ENCODE measurements at places on chromosomes 5 and 9.

- DNase-seq: no peak
Measured at GRCh38 chr5:84506625-84507024, 121.9 kb upstream of the EDIL3 start.

GRCh38 chr9:84667571-84668195 lies 1.8 kb upstream of the NTRK2 start:
- DNase-seq: peak; percentile 34

DNA sequence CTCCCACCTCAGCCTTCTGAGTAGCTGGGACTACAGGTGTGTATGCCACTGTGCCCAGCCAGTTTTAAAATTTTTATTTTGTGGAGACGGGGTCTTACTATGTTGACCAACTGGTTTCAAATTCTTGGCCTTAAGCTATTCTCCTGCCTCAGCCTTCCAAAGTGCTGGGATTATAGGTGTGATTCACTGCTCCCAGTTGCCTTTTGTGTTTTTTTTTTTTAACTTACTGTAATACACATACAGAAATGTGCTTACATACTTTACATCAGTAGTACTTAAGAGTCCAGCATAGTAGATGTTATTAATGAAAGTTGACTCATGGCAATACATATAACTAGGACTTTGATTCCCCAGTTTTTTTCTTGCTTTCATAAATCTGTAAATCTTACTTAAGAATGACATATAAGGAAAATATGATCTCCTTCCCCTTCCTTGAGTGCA lies 4.7 kb downstream of the MAN2A1 start:
- peak; percentile 59 for DNase-seq

DNA sequence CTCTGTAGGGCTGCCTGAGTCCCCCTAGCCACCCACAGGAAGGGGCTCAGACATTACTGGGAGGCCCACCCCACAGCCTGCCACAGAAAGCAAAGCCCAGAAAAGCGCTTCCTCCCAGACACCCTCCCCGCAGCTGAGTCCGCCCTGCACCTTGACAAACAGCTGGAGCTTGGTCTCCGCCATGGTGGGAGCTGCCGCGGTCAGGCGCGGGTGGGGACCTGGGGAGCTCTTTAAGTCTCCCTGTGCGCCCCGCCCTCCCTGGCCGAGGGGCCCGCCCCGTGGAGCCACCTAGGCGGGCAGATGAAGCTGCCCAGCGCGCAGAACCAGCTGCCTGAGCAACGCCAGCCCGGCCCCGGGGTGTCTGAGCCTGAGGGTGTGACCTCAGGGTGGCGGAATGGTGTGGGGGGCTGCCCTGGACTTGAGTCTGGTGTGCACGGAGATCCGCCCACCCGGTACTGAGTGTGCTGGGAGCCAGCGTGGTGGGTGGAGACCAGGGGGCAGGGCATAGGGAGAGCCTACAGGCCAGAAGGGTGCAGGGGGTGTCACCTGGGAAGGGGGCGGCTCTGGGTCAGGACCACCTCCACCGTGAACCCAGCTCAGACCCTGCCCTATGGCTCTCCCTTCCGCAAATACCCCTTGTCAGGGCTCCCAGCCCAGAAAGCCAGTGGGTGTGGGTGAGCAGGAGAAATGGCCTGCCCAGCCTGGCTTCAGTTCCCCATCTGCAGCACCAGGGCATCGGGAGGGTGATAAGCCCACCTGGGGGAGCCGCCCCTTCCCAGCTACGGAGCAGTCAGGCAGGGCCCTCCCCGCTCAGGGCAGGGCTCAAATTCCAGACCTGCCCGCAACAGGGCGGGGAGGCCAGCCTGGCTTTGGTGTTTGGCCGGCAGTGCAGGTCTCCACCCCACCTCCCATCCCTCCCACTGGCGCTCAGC lies at the start of gene CLIC3:
Gene CLIC3, minus strand, starts transcription at position 208 of the 932 bp plus-strand sequence. Its CDS starts 25 bp downstream, at position 183.
- peak; percentile 80 for DNase-seq

- DNase-seq: no peak
Measured at GRCh38 chr5:25387953-25388352, 743.2 kb upstream of the CDH10 start.

- no peak for DNase-seq
Measured at GRCh38 chr5:174744896-174745295, 20.5 kb downstream of the MSX2 start.

DNA sequence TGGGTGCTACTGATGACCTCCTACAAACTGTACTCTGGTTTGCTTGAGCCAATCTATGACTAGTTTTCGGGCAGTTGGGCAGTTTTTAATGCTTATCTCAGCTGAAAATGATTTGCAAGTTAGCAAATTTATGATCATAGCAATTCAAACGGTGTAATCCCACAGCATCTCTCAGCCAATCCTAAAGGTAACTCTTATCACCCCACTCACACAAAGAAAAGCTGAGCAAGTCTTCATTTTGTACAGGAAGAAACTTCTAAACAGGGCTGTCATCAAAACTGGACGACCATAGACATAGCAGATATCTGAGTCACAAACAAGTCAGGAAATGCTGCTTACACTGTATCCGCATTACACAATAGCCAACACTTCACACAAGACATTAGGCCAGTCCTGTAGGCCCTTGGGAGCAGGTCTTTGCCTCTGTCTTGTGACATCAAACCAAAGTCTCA lies 2.6 kb upstream of the ENC1 start:
- DNase-seq: peak; percentile 80

DNA sequence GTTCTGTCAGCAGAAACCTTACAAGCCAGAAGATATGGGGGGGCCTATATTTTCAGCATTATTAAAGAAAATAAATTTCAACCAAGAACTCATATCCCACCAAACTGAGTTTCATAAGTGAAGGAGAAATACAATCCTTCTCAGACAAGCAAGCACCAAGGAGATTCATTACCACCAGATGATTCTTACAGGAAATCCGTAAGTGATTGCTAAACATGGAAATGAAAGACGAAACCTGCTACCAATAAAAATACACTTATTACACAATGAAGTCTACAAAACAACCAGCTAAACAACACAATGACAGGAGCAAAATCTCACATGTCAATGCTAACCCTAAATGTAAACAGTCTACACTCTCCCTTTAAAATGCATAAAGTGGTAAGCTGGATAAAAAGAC lies 17.8 kb upstream of the C9orf72 start:
- DNase-seq: no peak

DNA sequence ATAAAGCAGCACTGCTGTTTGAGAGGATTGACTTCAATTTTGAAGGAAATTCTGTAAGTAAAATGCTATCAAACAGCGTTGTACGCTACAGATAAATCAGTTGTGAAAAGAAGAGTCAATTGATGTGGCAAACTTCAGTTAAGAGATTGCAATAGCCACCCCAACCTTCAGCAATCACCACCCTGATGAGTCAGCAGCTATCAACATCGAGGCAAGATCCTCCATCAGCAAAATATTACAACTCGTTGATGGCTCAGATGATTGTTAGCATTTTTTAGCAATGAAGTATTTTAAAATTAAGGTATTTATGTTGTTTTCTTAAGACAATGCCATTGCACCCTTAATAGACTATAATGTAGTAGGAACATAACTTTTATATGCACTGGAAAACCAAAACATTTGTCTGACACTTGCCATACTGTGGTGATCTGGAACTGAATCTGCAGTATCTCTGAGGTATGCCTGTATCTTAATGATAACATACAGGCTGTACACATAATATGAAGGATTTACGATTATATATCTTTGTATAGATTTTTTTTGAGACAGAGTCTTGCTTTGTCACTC lies 47.5 kb downstream of the VPS13A start:
- no peak for DNase-seq

GRCh38 chr5:119340597-119341218 lies 15.1 kb upstream of the TNFAIP8 start:
- no peak for DNase-seq

GRCh38 chr5:145141534-145141933 lies 693.6 kb downstream of the PRELID2 start:
- DNase-seq: no peak

DNA sequence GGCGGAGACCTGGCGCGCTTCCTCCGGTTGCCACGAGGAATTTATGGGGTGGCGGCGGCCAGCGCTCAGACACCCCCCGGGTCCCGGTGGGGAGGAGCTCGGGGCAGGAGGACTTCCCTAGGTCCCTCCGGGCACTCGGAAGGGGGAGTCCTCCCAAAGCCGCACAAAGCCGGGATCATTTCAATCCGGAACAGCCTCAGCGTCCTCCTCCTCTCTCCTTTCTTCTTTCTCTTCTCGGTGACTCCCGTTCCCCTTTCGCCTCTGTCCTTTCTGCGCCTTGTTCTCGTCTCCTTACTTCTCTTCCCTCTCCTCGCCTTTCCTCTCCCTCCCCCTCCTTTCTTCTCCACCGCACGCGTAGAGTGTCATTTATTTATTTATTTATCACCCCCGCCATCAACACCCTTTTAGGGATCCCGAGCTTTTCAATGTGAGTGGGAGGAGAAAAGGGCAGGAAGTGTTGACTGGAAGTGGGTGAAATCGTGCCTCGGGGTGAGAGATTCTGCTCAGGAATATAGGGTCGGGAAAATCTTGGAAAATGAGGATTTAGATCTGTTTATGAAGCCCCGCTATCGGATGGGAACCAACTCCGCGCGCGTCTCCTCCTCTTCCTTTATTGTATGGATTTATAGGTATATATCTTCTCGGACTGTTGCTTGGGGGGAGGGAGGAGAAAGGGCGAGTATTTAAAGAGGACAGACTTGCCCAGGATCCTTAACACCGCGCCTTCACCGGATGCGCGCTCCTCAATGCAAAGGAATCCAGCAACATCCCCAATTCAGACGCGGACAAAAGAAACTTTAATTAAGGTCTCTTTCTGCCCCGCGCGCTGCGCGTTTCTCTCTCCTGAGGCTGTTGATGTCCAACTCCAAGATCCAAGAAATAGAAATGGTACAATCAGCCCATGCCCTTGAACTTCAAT lies 2.0 kb upstream of the ZNF462 start:
- DNase-seq: peak; percentile 56

DNA sequence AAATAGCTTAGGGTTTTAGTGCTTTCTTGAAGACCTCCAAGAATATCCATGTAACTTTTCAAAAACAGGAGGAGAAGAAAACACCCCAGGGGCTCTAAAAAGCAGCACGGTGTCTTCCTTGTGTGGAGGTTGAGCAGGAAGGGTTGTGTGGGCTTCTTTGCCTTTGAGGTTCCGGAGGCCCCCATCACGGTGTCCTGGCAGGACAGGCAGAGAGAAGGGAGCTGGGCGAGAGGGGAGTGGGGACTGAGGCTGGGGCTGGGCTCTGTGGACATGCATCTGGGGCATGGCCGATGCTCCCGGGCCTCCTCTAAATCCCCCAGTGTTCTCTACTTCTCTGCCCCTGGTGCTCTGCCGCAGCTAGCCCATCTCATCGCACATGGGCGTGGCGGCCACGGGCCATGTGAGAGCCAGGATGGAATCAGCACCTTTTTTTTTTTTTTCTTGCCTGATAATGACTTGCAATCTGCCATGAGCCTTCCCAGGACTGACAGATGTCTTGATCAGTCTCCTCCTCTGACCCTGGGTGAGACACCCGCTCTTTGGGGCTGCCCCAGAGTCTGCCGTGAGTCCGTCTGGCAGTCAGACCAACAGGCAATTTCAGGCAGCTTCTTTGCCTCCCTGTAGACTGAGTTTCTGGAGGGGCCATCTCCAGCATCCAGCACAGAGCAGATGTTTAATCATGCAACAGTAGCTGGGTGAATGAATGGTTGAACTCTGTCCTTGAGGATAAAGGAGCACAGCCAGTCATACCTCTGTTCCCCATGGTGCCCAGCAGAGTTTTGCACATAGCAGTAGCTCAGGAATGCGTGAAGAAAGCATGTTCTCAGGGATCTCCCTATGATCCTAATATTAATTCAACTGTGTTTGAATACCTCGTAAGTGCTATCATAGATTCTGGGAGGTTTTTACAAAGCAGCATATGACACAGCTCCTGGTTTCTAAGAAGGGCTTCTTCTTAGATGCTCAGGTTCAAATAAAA lies 12.1 kb downstream of the CXCL14 start:
- no peak for DNase-seq

GRCh38 chr5:122704247-122705036 lies 70.4 kb upstream of the SNX2 start:
- peak; percentile 55 for DNase-seq

- no peak for DNase-seq
Measured at GRCh38 chr9:96483733-96484390, 33.9 kb downstream of the HABP4 start.

GRCh38 chr5:53782620-53783019 lies 222.2 kb downstream of the NDUFS4 start:
- peak; percentile 42 for DNase-seq

DNA sequence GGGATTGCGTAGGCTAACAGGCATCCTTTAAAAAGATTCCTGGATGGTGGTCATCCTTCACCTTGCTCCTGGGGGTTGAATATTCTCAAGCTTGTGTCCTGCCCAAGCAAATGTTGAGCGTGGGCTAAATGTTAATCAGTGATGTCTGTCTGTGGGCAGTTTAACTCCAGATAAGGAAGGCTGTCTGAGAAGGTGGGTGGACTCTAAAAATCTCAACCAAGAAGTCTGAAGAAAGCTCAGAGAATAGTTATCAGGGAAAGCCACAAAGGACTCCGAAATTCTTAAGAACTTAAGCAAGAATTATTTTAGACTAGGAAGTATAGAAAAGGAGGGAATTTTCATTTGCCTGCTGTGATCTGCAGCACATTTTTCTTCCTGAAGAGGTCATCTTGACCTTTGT lies 77.9 kb upstream of the FSD1L start:
- no peak for DNase-seq

- DNase-seq: no peak
Measured at GRCh38 chr5:74639807-74640449, 600 bp downstream of the ENC1 start.

- DNase-seq: no peak
Measured at GRCh38 chr5:41339339-41339738, 126.0 kb upstream of the C6 start.

GRCh38 chr5:135859641-135860040 lies 25.2 kb downstream of the SLC25A48 start:
- DNase-seq: no peak

DNA sequence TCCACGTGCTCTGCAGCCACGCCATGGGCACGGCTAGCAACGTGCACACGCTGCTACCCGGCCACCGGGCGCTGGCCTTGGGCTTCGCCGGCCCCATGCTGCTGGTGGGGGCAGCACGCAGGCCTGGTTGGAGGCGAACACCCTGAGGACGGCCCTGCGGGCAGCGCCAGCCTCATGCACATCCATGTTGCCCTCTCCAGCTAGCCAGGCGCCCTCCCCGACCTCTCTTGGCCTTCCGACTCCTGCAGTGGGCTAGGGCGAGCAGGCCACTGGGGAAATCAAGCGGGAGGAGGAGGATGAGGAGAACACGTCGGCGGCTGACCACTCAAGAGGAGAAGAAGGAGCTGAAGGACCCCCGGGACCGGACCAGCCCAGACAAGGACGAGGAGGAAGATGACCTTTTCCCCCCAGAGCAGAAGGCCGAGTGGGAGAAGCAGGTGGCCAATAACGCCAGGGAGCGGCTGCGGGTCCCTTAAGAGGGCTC lies 73.3 kb downstream of the INSL6 start:
- DNase-seq: no peak

- no peak for DNase-seq
Measured at GRCh38 chr5:72156946-72157624, 49.8 kb downstream of the MAP1B start.

- no peak for DNase-seq
Measured at GRCh38 chr5:54760182-54760935, 225.0 kb downstream of the ESM1 start.
